ENCODE measurements at places on chromosomes 5 and 9.

- no peak for DNase-seq
These were observed 114.6 kb upstream of the ADAMTSL1 start for GRCh38 chr9:18359335-18359734.

- no peak for DNase-seq
These were observed 353.4 kb downstream of the SPOCK1 start for GRCh38 chr5:137145721-137146120.

DNA sequence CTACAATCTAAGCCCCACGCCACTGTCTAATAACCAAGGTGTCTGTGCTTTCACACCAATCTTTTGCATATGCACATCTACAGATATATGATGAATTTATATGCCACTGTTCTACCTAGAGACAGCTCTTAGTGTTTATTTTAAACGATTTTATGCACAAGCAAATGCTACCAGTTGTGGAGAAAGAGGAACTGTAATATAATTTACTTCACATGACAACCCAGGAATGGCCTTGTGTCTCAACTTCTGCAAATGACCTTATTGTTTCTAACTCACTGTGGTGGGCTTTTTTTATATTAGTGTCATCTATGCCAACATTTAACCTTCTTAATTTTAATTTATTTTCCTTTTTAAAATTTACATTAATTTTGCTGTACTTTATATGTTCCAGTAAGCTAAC is 531.1 kb upstream of the TLE4 start:
- DNase-seq, result no peak

DNA sequence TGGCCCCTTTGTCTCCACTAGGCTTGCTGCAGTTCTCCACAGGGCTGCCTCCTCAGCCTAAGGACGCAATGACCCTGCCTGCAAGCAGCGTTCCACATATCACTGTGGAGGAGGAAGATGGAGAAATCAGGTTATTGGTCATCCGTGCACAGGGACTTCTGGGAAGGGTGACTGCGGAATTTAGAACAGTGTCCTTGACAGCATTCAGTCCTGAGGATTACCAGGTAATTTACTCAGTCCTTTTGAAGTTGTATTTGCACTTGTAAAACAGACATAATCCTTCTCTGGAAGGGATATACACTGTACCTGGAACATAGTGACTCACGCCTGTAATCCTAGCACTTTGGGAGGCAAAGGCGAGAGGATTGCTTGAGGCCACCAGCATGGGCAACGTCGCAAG is 116.6 kb downstream of the ADGRV1 start:
- DNase-seq, result no peak

DNA sequence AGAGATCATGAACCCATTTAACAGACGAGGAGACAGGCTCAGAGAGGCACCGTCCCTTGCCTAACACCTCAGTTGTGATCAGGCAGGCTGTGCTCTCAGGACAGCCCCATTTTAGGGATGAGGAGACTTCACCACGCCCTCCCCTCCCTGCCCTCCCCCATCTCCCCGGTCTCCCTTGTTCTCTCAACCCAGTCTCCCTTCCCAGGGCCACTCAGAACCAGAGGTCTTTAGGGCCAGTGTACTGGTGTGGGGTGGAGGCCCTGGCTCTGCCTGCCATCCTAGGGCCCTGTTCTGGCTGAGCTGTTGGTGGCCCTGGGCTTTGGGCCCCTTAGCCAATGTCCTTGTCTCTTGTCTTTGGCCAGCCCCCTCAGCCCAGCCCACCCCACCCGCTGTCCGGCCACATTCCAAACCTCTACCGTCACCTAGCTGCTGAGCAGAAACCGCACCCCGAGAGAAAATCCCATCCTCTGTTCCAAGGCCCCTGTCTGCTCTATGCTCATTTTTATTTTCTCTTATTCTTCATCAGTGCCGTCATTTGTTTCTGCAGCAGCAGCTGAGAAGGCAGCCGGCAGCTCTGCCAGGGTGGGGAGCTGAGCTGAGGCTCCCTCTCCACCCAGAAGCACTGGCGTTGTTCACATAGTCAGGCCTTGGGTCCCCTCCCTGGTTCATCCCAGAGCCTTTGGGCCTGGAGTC is 33.9 kb downstream of the OLFML2A start:
- DNase-seq, result no peak

DNA sequence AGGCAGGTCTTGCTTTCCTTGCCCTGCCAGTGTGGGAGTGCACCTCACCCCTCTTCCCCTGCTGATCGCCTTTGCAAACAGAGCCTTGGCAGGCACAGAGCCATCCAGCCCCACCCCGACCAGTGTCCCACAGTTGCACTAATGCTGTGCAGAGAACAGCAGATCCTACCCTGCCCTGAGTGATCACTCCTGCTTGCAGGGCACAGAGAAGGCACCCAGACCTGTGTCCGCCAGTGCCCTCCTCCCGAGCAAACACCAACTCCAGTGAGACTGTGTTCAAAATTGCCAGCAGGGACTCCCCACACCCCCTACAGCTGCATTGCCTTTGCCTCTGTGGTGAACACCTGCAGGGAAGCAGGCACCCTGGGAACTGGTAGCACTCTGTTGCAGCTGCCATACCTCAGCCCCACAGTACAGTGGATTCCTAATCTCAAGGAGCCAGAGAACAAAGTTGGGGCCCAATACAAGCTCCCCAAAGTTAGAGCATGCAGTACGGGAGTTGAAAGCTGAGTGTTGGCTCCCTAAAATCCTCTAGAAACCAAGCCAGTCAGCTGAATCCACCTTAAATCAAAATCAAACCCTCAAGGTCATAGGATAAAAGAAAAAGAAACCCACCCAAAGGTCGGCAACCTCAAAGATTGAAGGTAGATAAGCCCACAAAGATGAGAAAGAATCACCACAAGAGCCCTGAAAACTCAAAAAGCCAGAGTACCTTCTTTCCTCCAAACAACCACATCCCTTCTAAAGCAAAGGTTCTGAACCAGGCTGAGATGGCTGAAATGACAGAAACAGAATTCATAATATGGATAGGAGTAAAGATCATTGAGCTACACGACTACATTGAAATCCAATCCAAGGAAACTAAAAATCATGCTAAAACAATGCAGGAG is 92.9 kb upstream of the PIK3R1 start:
- DNase-seq, result no peak

GRCh38 chr9:114694719-114695269 is 12.8 kb upstream of the TEX48 start:
- no peak for DNase-seq

DNA sequence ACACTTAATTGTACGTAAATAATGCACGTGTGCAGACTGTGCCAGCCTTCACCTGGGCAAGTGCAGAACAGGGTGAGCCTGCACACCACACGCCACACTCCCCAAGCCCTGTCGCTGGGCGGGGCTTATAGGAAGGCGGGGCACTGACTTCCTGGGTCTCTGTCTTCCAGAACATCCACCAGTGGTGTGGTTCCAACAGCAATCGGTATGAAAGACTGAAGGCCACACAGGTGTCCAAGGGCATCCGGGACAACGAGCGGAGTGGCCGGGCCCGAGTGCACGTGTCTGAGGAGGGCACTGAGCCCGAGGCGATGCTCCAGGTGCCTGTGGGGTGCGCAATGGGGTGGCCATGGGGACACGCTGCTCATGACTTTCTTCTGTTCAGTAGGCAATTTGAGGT is 44.2 kb downstream of the GSN start:
- DNase-seq, result no peak

GRCh38 chr5:91296674-91297143 is 86.4 kb downstream of the ARRDC3 start:
- no peak for DNase-seq

DNA sequence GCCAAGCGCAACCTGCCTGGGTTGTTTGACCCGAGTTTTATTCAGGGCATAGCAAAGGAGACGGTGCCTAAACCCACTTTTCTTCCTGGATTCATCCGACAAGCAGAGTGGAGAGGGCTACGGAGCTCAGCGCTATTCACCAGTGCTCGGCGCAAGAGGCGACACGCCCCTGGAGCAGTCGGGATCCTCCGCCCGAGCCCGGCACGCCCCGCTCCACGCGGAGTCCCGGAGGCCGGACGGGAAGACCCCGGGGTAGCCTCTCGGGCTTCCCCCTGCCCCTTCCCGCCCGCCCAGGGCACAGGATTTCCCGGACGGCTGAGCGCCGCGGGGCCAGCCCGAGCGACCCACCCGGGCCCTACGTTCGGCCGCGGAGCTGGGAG is 427 bp downstream of the SERINC5 start:
- DNase-seq, result no peak

DNA sequence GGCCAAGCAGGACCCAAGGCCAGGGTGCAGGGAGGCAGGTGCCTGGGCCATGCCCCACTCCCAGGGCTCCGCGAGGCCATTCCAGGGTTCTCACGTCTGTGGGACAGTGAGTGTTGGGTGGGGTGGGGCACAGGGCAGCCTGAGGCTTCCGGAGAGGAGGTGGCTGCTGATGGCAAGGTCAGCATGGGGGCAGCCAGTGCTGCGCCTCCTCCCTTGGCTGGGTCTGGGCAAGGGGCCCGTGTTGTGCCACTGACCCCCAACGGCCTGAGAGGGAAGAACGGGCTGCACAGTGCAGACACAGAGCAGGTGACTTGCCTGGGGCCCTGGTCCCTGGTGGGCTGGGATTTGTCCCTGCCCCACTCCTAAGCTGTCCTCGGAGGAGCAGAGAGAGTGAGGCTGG is 82.1 kb downstream of the RXRA start:
- DNase-seq, result no peak

- no peak for DNase-seq
These were observed 48.2 kb downstream of the IL31RA start for GRCh38 chr5:55899344-55899743.

GRCh38 chr9:130128733-130129431 is 43.3 kb upstream of the NCS1 start:
- DNase-seq, result peak; percentile 79

DNA sequence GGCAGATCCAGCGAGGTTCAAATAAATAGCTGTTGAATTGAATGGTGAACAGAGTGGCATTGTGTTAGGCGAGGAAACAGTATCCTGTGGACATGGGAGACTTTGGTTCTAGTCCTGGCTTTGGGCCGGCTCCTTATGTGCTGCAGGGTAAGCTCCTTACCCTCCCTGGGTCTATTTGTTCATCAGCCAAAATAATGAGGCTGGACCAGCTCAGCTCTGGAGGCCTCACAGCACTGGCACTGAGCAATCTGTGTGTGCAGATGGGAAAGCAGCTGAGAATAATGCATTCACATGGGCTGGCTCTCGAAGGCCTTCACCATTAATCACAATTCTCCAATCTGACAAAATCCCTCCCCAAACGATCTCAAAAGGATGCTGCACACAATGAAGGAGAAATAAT is 81.9 kb downstream of the APBA1 start:
- no peak for DNase-seq

GRCh38 chr9:130944510-130945058 is 5.5 kb upstream of the FIBCD1 start:
- DNase-seq, result no peak

GRCh38 chr5:59158637-59159391 is 575.9 kb downstream of the RAB3C start:
- DNase-seq, result no peak

Measured in stimulated activated naive B cell treated with anti-CD40 and anti-IgM and Interleukin-4, amounts not matched to agents 10 μg/mL and 1 μg/mL and 100 μg/mL, for 72 hours (primary cell).